ENCODE measurements at places on chromosomes 12 and 14.

DNA sequence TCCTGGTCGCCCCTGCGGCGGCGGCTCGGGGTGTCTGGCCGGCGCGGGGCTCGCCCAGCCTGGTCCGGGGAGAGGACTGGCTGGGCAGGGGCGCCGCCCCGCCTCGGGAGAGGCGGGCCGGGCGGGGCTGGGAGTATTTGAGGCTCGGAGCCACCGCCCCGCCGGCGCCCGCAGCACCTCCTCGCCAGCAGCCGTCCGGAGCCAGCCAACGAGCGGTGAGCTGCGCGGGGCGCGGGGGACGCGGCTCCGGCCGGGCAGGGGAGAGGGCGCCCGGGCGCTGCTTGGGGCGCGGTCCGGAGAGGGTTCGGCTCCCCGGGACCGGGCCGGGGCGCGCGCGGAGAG is at the start of gene LGALS3:
Gene LGALS3, plus strand, starts transcription at position 167 of the 342 bp plus-strand sequence. CDS start 8,122 bp downstream, outside the sequence.
- DNase-seq = no peak

- no peak for DNase-seq
Observed at GRCh38 chr12:54734196-54734950, 86.2 kb upstream of the DCD start.

- no peak for DNase-seq
Observed at GRCh38 chr14:30290001-30290400, 269.0 kb upstream of the G2E3 start.

DNA sequence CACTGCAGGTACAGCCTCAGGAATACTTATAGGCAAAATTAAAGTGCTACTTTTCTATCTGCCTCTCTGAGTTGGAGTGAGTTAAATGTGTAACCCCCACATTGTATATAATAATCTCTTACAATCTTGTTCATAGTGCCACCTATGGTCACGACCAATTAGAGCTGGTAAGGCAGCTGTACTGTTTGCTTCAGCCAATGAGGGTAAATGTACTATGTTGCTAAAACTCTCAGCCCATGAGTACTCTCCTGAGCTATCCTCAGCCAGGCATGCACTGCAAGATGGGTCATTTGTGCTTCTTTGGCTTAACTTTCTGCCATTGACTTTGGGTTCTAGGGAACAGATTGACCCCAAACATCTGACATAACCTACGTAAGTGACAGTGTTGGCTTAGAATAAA is 15.0 kb upstream of the MDM2 start:
- peak; percentile 36 for DNase-seq

DNA sequence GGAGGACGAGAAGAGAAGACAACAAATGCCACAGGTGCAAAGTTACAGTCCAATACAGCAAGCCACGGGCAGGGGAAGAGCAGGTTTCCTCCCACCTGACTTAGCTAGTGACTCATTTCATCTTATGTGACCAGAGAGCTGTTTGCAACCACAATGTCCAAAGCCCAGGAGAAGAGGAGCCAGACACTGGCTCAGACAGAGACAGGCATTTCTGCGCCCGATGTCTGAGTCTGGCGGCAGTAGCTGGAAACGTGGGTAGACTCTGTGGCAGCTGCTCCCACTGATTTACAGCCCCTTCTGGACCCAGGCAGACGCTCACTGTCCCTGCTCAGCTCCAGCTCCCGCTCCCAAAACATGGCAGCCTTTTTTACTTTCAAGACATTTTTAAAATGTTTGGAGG is 60.0 kb downstream of the CHGA start:
- DNase-seq = no peak

GRCh38 chr12:96238336-96239047 is 44.3 kb downstream of the ELK3 start:
- no peak for DNase-seq

GRCh38 chr12:104568487-104568868 is 111.7 kb downstream of the CHST11 start:
- no peak for DNase-seq

GRCh38 chr12:12562016-12562483 is 613 bp downstream of the DUSP16 start:
- DNase-seq = no peak

DNA sequence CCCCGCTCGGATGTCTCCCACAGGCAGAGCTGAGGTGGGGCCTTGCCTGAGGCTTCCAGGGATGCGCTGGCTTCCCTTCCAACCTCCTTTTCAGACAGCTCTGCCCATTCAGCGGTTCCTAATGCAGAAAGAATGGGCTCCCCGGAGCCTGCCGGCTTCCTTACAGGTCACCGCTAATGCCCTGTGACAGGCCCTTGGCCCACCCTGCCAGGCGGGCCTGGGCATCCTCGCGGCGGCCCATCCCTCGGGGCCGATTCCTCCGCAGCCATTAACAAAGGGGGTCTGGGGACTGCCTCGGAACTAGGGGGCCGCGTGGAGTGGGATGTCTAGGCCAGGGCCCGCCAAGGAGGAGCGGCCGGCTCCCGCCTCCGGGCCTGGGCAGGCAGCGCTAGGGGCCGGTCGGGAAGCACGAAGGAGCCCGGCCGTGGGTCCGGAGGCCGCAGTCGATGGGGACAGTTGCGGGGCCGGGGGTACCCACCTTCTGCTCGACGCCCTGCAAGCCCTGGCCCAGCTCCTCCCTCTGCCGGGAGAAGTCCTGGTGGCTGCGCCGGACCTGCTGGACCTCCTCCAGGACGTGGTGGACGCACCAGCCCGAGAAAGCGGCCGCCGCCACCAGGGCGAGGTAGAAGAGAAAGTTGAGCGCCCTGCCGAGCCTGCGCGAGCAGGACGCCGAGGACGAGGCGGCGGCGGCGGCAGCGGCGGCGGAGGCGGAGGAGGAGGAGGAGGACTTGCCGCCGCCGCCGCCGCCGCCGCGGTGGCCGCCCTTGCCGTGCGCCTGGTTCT is 738 bp downstream of the CKAP4 start:
- peak; percentile 17 for DNase-seq

DNA sequence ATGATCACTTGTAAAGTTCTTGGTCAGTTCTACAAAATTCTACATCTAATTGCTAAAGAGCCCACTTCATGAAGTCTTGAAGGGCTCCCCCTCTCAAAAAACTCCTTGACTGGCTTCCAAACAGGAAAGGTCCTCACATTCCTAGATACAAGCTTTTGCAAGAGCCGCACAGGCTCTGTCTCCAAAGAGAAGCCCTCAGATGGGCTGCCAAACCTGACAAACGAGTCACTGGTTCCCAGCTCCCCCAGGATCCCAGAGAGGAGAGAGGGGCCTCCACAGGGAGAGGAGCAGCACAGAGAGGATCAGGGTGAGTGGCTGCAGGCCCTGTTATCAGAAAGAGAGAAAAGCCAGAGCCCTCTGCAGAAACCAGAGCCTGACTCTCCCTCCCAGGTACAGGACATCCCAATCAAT is 5.8 kb downstream of the NID2 start:
- no peak for DNase-seq

GRCh38 chr12:94225947-94226630 is 77.7 kb downstream of the PLXNC1 start:
- no peak for DNase-seq

DNA sequence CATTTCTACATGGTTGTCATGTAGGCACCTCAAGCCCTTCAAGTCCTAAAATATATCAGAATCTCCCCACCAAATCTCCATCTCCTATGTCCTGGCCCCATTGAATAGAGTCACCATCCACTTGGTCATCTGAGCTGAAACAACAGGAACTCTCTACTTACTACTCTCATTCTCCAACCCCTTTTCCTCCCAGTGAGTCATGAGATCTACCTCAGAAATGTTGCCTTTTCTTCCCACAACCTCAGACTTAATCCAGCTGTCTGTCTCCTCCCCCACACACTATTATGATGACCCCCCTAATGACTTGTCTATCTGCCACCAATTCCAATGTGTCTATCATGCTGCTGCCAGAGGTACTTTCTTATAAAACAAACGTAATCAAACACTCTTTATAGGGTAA is 72.3 kb upstream of the TMEM263 start:
- peak; percentile 3 for DNase-seq

GRCh38 chr14:75002392-75003249 is at the start of gene EIF2B2:
EIF2B2 (plus strand) TSS chr14:75002921; CDS start chr14:75002991, 70 bp downstream.
- DNase-seq = peak; percentile 72

- no peak for DNase-seq
Observed at GRCh38 chr12:128903236-128903635, 50.0 kb downstream of the GLT1D1 start.

DNA sequence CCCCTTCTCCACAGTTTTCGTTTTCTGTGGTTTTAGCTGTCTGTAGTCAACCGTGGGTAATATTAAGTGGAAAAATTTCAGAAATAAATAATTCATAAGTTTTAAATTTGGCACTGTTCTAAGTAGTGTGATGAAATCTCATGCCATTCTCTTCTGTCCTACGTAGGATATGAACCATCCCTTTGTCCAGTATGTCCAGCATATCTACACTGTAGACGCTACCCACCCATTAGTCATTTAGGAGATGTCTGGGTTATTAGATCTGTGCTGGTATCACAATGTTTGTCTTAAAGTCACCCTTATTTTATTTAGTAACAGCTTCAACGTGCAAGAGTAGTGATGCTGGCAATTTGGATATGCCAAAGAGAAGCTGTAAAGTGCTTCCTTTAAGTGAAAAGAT is 44.7 kb downstream of the ATF7IP start:
- DNase-seq = no peak

DNA sequence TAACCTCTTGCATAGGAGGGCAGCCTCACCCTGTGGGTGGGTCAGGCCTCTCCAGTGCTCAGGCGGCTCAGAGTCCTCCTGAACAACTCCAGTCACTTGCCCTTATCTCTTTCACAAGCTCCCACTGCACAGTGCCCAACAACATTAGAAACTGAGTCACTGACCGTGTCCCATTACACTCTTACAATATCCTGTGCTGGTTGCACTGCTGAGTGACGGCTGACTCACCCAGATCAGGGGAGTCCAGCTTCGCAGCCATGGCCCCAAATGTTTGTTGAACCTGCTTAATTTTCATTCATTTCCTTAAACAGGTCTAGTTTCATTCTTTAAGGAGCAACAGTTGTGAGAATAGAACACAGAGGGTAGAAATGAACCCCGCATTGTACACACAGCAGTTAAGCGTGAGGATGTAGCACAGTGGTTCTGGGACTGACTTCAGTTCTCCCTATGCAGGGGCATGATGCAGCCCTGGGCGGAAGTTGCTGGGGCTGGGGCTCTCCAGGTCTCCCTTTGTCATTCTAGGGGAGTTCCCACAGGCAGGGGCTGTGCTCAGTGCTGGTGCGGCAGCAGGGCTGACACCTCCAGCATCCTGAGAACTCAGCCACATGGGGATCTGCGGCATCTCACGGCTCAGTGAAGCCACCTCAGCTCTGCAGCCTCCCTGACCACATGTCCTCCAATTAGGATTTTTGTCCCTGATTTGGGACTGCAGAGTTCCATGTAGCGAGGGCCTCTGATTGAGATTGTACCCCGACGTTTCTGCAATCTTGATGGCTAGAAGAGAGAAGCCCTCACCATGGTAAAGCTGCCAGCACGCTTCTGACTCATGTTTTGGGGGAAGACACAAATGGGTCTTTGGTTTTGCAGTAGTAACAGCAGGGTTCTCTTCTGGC is 16.1 kb downstream of the GPR68 start:
- no peak for DNase-seq

DNA sequence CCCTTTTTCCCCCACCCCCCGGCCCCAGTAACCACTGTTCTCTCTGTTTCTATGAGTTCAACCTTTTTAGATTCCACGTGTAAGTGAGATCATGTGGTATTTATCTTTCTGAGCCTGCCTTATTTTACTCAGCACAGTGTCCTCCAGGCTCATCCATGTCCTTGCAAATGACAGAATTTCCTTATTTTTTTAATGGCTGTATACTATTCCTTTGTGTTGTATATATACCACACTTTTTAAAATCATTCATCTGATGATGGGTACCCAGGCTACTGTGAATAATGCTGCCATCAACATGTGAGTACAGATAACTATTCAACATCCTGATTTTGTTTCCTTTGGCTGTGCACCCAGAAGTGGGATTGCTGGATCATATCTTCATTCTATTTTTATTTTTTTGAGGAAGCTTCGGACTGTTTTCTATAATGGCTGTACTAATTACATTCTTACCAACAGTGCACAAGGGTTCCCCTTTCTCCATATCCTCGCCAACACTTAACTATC is 54.7 kb downstream of the DDX51 start:
- peak; percentile 64 for DNase-seq

DNA sequence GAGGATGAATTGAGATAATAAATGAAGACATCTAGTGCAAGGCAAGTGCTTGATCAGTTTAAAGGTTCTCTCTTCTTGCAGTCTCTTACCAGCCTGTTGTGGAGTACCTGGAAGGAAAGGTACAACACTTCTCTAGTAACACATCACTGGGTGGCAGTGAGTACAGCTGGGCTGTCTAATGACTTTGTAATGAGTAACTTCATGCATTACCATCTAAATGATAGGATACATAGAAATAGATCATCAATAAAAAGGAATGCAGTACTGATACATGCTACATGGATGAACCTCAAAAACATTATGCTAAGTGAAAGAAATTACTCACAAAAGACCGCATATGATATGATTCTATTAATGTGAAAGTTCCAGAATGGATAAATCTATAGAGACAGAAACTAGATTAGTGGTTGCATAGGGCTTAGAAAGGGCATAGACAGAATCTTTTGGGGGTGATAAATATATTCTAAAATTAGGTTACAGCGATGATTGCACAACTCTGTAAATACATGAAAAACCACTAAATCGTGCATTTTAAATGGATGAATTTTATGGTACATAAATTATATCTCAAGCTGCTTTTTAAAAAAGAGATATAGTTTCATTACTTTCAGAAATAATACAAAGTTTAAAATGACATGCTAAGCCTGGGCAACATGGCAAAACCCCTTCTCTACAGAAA is 224.4 kb downstream of the CHST11 start:
- no peak for DNase-seq

DNA sequence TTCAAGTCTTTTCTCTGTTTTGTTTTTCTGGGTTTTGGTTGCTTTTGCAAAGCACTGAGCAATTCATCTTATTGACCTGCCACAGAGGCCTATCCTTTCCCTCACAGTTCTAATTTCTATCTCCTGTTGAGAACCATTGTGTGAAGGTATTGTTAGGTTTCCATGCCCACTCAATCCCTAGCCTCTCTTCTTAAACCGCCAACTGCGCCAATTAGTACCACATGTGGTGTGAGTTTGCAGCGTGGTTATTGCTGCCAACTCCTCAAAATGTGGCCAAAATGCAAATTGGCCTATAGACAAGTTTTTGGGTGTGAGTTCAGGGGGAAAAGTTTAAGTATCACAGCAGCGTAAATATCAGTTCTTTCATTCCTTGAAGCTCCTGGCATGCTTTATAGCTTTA is 232.6 kb downstream of the FLRT2 start:
- DNase-seq = no peak

DNA sequence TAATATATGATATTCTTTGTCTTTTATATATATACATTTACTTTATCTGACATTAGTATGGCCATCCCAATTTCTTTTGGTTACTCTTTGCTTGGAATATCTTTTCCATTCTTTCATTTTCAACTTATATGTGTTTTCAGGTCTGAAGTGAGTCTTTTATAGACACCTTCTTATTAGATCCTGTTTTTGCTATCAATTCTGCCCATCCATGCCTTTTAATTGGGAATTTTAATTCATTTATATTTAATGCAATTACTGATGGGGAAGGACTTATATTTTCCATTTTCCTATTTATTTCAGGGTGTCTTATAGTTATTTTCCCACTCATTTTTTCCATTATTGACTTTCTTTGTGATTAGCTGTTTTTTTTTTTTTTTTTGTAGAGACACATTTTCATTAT is 43.4 kb downstream of the GABARAPL1 start:
- no peak for DNase-seq

All from dermis microvascular lymphatic vessel endothelial cell (primary cell).